ENCODE measurements at places on chromosomes 5 and 9. TPM values are rescaled to one million over a fixed set of nuclear protein-coding genes. Genes with fewer than 3 reads are reported as not detected.

INPP5E gene
- total RNA-seq, result 2.4 TPM

SPIN1 gene
- 64.4 TPM for total RNA-seq

NUDT12 gene
- 15.9 TPM for total RNA-seq

HMCN2 gene
- not detected for total RNA-seq

CXCL14 gene
- total RNA-seq, result 1.7 TPM

EPB41L4A gene
- 0.87 TPM for total RNA-seq

SCGB3A2 gene
- total RNA-seq, result not detected

- DNase-seq, result no peak
These were observed 479.9 kb downstream of the KDM4C start for GRCh38 chr9:7237473-7238246.

DNA sequence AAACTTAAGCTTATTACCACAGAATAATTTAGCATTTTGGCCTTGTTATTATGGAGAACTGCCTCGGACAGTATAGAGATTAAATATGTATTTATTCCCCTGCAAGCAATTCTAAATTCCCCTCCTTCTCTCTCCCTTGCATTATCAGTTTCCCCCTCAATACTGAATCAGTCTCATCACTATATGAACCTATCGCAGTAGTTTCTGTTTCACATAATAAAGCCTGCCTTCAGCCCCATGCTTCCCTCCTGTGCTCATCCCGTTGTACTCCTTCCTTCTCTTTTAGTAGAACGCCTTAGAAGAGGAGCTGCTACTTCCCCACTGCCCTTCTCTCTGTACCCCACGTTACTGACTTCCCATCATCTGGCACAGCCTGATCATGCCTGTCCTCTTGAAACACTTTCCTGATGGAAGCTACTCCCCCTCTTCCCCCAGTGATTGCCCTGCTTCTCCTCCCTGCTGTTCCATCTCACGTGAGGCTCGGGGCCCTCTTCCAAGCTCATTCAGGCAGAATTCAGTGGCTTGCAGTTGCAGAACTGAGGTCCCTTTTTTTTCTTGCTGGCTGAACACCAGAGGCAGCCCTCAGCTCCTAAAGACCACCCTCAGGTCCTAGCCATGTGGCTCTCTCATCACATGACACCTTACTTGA is 93.4 kb downstream of the PPIC start:
- DNase-seq, result no peak

DNA sequence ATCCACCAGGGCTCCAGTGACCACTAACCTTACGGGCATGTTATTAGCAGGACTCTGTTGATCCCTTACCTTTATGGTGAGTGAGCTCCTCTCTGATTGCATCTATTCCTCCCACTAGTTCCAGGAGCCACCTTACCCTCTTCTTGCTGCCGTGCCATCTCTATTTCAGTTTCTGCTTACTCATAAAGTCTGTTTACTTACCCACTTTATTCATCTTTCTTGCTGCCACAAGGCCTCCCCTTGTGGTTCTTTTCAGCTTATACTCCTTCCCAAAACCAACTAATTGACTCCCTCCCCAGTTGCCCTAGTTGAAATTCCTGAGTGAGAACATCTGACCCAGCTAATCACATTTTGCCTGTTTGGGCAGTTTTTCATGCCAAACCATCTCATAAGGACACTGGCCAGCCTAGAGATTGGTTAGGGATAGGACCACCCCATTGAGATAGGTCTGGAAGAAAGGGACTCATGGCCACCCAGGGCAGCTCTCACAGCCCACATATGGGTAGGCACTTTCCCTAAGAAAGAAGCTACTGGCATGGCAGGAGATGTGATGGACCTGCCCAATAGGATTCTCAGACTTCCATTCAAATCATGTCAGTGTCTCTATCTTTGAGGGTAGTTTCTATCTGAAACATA is 412.7 kb downstream of the EFNA5 start:
- DNase-seq, result peak; percentile 88

DNA sequence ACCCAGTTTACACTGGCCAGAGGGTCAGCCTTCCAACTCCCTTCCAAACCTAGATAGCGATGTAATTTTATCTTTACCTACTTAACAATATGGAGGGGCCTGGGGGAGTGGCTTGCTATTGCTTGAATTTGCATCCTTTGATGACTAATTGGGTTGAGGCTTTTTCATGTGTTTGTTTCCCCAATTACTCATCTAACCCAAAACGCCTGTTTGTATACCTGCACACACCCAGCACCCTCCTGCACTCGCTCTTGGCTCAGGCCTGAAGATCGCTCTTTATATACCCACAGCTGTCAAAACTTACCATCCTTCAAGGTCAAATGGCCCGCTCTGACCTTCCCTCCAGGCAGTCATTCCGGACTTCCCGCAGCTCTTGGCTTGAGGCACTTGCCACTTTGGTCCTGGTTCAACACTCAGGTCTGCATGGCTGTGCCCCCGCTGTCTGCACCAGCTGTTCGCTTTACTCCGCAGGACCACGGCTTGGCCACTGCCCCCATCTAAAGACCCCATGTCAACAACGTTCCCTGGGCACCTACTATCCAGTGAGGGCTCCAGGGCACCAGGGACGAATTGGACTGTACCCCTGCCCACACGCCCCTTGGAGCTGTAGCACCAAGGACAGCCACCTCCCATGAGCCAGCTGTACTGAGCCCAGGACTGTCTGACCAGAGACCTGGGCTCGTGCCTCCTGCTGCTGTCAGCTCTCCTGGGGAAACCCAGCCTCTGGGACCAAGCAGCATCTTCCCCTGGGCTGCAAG is 76.1 kb upstream of the ADAMTS2 start:
- DNase-seq, result no peak

DNA sequence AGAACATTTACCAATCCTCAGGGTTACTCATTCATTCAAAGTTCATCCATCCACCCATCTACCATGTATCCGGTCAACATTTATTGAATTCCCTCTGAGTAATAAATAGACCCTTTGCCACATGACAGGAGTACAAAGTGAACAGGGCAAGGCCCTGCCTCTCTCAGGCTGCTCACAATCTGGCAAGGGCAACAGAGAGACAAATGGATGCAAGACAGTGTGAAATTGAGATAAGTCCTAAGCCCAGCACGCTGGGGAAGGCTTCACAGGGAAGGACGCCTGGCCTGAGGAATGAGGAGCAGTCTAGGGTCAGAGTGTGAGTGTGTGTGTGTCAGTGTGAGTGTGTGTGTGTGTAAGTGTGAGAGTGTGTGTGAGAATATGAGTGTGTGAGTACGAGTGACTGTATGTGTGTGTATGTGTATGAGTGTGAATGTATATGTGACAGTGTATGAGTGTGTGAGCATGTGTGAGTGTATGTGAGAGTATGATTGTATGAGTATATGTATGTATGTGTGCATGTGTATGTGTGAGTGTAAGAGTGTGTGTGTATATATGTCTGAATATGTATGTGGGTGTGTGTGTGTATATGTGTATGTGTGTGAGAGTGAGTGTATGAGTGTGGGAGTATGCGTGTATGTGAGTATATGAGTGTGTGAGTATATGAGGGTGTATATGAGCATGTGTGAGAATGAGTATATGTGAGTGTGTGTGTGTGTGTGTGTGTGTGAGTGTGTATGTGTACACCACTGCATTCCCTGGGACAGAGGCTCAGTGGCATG is 145.6 kb downstream of the FSTL4 start:
- DNase-seq, result no peak

DNA sequence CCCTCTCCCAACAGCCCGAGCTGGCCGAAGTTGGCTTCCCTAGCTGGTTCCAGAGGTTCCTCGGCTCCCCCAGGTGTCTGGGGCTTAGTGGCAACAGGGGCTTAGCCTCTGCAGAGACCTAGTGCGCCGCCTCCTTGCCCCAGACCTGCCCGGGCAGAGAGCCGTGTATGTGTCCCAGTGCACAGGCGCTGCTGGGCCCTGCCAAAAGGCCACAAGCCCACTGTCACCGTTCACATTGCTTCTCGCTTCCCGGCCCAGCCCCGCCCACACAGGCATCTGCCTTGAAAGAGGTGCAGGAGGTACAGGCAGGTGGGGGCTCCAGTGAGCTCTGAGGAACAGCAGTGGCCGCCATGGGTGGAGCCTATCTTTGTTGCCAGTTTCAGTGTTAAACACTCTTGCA is 2.5 kb upstream of the CACFD1 start:
- DNase-seq, result no peak

- DNase-seq, result no peak
These were observed 1062.3 kb upstream of the CDH10 start for GRCh38 chr5:25707093-25707492.

DNA sequence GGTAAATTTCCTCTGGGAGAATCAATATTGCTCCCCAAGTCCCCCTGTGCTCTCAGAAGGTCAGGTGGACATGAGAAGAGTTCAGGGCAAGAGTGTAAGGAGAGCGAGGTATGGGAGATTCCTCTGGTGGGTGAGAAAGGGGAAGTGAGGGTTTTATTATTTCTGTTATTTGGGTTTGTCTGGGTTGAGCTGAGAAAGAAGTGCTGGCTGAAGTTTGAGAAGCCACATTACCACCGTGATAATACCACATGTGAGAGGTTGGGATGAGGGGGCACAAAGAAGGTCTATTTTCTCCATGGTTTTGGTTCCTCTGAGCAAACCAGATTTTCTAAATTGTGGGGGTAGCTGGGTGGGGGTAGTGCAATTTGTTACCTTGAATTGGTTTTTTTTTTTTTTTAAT is 350.4 kb downstream of the OSTF1 start:
- DNase-seq, result no peak

DNA sequence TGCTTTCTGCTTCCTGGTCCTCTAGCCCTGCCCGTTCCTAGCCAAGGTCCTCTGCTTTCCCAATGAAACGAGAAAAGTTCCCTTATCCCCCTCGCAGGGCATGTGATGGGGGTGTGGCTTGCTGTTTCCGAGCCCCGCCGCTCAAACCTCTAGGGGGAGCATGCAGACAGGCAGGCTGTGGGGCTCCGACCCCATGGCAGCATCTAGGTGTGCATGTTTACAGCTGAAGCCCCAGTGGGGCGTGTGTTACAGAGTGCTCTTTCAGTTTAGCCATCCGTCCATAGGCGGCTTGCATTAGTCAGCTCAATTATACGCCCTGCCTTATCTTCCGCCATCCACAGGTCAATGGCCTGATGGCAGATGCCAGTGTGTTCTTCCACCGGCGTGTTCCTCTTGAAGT is 48.3 kb upstream of the SPATA31E1 start:
- DNase-seq, result no peak

DNA sequence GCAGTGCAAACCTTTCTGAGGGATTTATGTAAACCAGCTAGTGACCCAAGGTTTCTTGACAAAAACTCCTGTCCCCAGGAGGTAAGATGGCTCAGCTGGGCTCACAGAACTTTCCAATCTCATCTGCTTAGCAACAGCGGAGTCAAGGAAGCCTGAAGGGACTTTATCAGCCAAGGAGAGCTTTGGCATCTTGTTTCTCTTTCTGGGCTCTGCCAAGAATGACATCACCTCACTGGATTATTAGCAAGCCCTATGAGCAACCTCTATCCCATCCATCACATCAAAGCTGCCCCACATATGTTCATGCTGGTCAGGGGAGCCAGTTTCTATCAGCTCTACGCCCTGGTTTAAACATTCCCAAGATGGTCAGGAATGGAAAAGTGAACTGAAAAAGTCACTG is 461.3 kb downstream of the ENC1 start:
- DNase-seq, result peak; percentile 60

DNA sequence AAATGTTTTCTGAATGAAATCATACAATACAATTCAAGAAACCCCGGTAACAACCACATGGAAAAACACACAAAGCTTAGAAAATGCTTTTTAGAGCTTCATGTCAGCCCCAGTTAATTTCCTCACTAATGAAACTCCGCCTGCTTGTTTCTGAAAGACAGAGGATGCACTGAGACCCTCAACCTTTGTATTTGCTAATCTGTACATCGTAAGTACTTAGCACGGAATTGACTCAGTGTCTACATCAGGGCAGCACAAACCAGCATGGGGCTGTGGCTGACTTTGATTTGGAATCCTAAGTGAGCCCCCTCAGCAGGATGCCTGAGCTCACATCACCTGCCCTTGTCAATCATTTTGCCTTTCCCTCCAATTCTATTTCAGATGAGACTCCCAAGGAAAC is 499.1 kb upstream of the MPDZ start:
- DNase-seq, result no peak

DNA sequence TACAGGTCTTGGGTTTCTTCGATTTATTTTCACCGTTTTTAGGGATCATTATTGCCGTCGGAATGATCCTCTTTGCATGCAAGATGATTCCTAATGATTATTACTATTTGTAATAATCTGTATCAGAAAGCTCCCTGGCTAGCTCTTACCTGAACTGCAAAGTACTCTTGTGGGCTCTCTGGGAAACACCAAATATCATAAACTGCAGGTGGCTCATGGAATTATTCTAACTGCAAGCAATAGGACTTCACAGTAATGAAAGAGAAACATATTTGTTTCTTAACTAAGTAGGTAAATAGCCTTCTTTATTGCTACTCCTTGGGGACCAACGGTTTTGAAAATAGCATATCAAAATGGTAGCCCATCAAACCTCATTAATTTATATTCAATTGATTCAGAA is 219.4 kb downstream of the NFIB start:
- DNase-seq, result no peak

GRCh38 chr5:131672776-131673175 is 37.7 kb upstream of the RAPGEF6 start:
- DNase-seq, result no peak

DNA sequence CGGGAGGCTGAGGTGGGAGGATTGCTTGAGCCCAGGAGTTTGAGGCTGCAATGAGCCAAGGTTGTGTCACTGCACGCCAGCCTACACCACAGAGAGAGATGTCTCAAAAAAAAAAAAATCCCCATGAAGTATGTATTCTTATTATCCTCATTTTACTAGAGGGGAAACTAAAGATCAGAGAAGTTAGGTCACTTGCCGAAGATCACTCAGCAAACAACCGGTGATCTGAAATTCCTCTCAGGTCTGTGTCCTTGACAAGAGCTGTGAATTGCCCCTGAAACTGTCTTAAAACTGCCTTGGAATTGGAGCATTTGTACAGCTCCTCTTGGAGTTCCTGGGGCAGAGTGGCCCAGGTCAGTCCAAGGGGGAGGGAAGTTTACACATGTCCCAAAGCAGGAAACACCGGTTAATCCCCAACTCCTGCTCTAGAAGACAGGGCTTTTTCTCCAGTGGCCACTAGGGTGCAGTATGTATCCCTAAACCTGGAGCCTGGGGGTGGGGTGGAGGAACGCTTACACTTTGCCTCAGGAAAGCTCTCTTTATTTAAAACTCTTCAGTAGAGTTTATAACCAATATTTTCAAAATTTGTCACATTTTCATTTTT is 27.6 kb downstream of the AQP7 start:
- peak; percentile 65 for DNase-seq

- DNase-seq, result no peak
These were observed 1.7 kb downstream of the GOLM1 start for GRCh38 chr9:86097510-86098224.

DNA sequence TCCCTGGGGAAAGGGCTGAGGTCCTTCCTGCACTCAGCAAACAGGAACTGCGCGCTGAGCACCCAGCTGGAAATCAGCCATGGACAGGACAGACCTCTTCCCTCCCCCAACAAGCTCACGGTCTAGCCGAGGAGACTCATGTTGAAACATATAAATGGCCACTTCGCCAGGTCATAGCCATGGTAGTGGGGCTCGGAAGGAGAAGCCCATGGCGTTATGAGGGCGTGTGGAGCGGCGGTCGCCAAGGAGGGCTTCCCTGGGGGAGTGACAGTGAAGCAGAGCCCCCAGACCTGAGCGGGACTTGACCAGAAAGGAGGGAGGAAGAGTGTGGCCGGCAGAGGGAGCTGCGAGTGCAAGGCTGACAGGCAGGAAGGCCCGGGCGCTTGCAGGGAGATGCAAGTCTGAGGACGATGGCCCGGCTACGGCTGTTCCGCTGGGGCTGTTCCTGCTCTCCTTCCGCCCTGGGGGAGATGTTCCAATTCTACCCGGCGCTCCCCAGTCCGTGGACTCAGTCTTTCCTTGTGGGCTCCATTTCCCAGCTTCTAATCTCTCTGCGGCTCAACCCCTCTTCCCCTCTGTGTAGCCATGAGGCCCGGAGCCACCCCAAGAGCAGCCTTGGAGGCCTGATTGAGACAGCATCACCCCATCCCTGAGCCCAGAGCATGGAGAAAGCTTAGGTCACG is 43.9 kb upstream of the PRRC2B start:
- peak; percentile 83 for DNase-seq
